Cardiac atrium fibroblast (primary cell): ENCODE measurements at places on chromosomes 1 and 21. TPM values are rescaled to one million over a fixed set of nuclear protein-coding genes. Genes with fewer than 3 reads are reported as not detected.

The PLA2G2C gene
- not detected in 2 replicates for total RNA-seq

The MTARC2 gene
- 2.1 and 3.8 TPM in 2 replicates for total RNA-seq

The ERG gene
- 1.1 and 7.8 TPM in 2 replicates for total RNA-seq

The AGMAT gene
- total RNA-seq = 0.16 and 0.36 TPM in 2 replicates

The MAD2L2 gene
- 27.1 and 31.2 TPM in 2 replicates for total RNA-seq

The CNKSR1 gene
- not detected in 2 replicates for total RNA-seq

The MIXL1 gene
- total RNA-seq = not detected in 2 replicates

The NPR1 gene
- total RNA-seq = 9.4 and 11.7 TPM in 2 replicates

The LPAR3 gene
- 1.3 TPM in 1 of 2 replicates, not detected in the other for total RNA-seq

The USH2A gene
- total RNA-seq = not detected in 2 replicates

The MFSD2A gene
- 2.2 and 5.0 TPM in 2 replicates for total RNA-seq

The ETV3L gene
- not detected in 2 replicates for total RNA-seq

The C1orf185 gene
- not detected in 2 replicates for total RNA-seq

The NHLH1 gene
- not detected in 2 replicates for total RNA-seq

The CADM3 gene
- total RNA-seq = 22.6 and 52.0 TPM in 2 replicates

The TRIM46 gene
- total RNA-seq = 0.97 and 1.1 TPM in 2 replicates

The IVL gene
- total RNA-seq = not detected in 2 replicates

The TM2D1 gene
- total RNA-seq = 54.0 and 84.4 TPM in 2 replicates

The GPR153 gene
- 7.9 and 9.2 TPM in 2 replicates for total RNA-seq

The PRKAA2 gene
- under 0.01 and 0.16 TPM in 2 replicates for total RNA-seq

The SUSD4 gene
- total RNA-seq = not detected in 2 replicates

The LRRC38 gene
- not detected in 2 replicates for total RNA-seq

The VWA5B1 gene
- not detected in 2 replicates for total RNA-seq

The ATG4C gene
- 3.1 and 4.9 TPM in 2 replicates for total RNA-seq

The CYP4A22 gene
- total RNA-seq = not detected in 2 replicates

The FCRL5 gene
- total RNA-seq = not detected in 2 replicates

The GPR61 gene
- not detected in 2 replicates for total RNA-seq

The CORT gene
- not detected in 2 replicates for total RNA-seq

The RIIAD1 gene
- total RNA-seq = not detected in 2 replicates

The ACOT11 gene
- 0.32 and 1.1 TPM in 2 replicates for total RNA-seq

The GPX7 gene
- 15.9 and 22.0 TPM in 2 replicates for total RNA-seq

The LAMC1 gene
- total RNA-seq = 1,085 and 1,111 TPM in 2 replicates

The FAM43B gene
- total RNA-seq = 0.32 TPM in 1 of 2 replicates, not detected in the other

The DNAI4 gene
- 1.5 and 5.4 TPM in 2 replicates for total RNA-seq

The KRTAP7-1 gene
- not detected in 2 replicates for total RNA-seq

The FASLG gene
- total RNA-seq = not detected in 2 replicates

The MAP3K7CL gene
- 6.3 and 10.1 TPM in 2 replicates for total RNA-seq

The CHRM3 gene
- under 0.01 TPM in 1 of 2 replicates, not detected in the other for total RNA-seq

The OR2L13 gene
- total RNA-seq = not detected in 2 replicates

The TRIM58 gene
- total RNA-seq = 0.32 TPM in 1 of 2 replicates, not detected in the other

The PFDN2 gene
- 32.1 and 40.5 TPM in 2 replicates for total RNA-seq

The DNAJC6 gene
- total RNA-seq = 1.1 and 4.7 TPM in 2 replicates

The TRIM63 gene
- not detected in 2 replicates for total RNA-seq

The DLGAP3 gene
- 0.16 and 0.18 TPM in 2 replicates for total RNA-seq

The LAMC2 gene
- total RNA-seq = 4.3 and 5.3 TPM in 2 replicates

The CFHR4 gene
- not detected in 2 replicates for total RNA-seq

The EFHD2 gene
- total RNA-seq = 9.4 and 17.3 TPM in 2 replicates

The PROX1 gene
- 0.16 TPM in 1 of 2 replicates, not detected in the other for total RNA-seq

The TMEM240 gene
- 7.0 TPM in 2 replicates for total RNA-seq

The NTMT2 gene
- not detected in 2 replicates for total RNA-seq

The MORN1 gene
- 2.4 and 3.2 TPM in 2 replicates for total RNA-seq

The APOBEC4 gene
- not detected in 2 replicates for total RNA-seq

The SLAMF8 gene
- not detected in 2 replicates for total RNA-seq

The SH2D2A gene
- total RNA-seq = 0.18 TPM in 1 of 2 replicates, not detected in the other

The TMEM82 gene
- not detected in 2 replicates for total RNA-seq

The CAMSAP2 gene
- total RNA-seq = 16.0 and 17.1 TPM in 2 replicates
